ENCODE measurements at places on chromosomes 4 and X.

GRCh38 chr4:24208691-24209090 is 318.8 kb upstream of the PPARGC1A start:
- no peak for DNase-seq

GRCh38 chrX:19863857-19864223 is 23.6 kb downstream of the SH3KBP1 start:
- DNase-seq, result no peak

DNA sequence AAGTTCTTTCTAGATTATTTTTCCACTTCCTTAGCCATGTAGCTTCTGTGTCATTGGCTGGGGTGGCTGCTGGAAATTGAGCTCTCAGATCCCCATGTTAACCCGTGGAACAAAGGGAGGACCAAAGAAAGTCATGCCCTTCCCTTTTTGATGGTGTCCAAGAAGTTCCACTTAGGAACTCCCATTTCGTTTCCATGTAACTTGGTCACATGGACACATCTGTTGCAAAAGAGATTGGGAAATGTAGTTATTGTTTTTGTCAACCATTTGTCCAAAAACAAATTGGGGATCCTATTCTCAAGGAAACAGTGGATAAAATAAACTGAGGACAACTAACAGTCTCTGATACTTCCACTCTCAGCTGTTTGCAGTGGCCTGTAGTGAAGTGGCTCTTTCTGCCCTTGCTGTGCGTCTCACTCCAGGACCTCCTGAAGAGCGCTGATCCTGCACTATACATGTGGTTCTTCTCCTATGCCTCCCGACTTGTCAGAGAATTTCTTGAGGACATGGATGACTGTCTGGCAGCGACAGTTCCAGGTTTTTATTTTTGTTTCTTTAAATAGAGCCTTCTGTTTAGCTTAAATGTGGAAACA is 125.3 kb upstream of the LNX1 start:
- DNase-seq, result no peak

GRCh38 chr4:73776321-73776729 is 36.0 kb downstream of the CXCL8 start:
- peak; percentile 39 for DNase-seq

DNA sequence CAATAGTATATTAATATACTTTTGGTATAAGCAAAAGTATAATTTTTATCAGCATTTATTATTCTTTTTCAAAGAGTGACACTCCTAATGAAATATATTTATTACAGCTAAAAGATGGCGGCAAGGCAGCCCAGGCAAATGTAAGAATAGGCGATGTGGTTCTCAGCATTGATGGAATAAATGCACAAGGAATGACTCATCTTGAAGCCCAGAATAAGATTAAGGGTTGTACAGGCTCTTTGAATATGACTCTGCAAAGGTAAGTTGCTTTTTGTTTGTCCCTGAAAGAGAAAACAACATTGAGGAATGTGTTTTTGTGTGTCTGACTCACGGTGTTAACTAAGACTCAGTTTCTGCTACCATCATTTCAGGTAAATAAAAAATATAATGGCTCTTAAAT is 71.9 kb downstream of the PDLIM5 start:
- no peak for DNase-seq

DNA sequence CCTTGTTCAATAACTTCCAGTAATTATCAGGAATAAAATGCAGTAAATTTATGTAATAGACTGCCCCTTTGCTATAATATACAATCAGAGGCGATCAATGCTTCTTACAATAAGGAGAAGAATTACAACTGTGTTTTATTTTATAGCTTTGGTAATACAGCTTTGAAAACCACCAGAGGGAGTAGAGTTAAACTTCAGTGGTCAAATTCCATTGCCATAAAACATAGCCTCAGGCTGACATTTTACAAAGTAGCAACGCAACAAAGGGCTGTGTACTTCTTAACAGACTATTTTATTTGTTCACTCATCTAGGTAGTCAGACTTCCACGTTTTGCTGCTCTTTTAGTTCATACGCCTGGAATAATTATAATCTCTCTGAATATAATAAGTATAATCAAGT is 58.5 kb downstream of the TEX13C start:
- no peak for DNase-seq

DNA sequence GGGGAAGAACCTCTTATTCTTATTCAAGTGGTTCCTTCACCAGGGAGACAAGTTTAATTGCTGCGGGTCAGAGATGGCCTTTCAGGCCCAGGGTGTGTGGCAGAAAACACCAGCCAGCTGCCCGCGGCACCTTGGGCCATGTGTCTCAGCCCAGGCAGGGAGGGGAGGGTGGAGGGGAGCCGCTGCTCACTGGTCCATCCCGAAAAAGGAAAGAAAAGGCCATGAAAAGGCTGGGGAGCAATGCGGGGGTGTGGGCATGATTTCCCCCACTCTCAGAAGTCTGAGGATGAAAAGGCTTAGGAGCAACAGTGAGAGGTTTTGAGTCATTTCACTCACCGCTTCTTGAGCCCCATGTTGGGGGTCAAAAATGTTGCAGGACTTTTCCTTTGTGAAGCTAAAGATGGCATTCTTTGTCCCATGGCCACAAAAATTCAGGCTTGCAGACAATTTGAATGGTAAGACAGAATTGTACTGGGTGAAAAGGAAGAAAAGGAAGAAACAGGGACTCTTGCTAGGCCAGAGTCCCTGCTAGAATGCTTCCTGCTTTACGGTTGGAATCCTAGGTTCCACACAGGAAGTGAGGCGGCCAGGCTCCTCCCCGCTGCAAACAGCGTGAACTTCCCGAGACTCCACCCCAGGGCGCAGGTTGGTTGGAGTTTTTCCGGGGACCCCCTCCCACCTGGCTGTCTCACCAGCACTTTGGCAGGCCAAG is 17.4 kb upstream of the FAM47E start:
- DNase-seq, result no peak

DNA sequence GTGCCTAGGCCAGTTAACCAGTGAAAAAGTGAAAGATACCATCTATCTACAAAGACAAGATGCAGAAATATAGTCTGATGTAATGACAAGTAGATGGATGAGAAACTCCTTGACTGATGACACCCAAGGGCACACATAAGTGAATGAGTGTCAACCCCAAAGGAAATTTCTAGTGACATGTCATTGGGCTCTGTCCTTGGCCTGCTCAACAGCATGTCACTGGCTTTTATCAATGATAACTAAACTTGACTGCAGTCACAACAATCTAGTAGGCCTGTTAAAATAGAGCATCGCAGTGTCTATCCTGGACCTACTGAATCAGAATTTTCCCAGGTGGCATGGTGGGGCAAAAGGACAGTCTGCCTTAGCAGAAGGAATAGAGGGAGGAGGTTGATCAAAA is 155.8 kb downstream of the TSPAN5 start:
- no peak for DNase-seq

All from HFF-Myc (cell line).